Type B pancreatic cell (in vitro differentiated cells): ENCODE measurements at places on chromosomes 12 and 14. TPM values are rescaled to one million over a fixed set of nuclear protein-coding genes. Genes with fewer than 3 reads are reported as not detected.

- peaks cover 8% of the 10 kb centered on the region for H3K4me1 ChIP-seq
- H3K36me3 ChIP-seq = no peaks in the 10 kb centered on the region
- no peak overlapping the region for H3K4me3 ChIP-seq
- H3K27me3 ChIP-seq = peaks cover 3% of the 10 kb centered on the region
- peak overlapping the region; percentile 70 for H3K27ac ChIP-seq
- no peak for DNase-seq
Observed at GRCh38 chr12:107429006-107429705, 256.4 kb upstream of the PWP1 start.

DNA sequence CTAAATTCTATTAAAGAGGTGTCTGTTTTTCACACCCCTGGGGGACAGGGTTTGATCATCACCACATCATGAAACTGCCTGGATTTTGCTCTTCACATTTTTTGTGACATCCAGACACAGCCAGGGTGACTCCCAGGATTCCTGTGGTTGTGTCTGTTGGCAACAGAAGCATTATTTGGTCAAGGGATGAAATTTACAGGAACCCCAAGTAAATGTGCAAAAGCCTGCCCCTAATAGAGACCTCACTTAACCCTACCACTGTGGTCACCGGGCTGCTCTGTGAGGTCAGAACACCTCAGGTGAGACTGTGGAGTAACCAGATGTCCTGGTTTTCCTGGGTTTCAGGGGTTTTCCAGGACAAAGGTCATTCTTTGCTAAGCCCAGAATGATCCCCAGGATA lies 103.8 kb downstream of the DAD1 start:
- no peak overlapping the region for H3K4me3 ChIP-seq
- peaks cover 71% of the 10 kb centered on the region for H3K4me1 ChIP-seq
- H3K27me3 ChIP-seq = peaks cover 41% of the 10 kb centered on the region
- DNase-seq = no peak
- H3K36me3 ChIP-seq = no peaks in the 10 kb centered on the region

DNA sequence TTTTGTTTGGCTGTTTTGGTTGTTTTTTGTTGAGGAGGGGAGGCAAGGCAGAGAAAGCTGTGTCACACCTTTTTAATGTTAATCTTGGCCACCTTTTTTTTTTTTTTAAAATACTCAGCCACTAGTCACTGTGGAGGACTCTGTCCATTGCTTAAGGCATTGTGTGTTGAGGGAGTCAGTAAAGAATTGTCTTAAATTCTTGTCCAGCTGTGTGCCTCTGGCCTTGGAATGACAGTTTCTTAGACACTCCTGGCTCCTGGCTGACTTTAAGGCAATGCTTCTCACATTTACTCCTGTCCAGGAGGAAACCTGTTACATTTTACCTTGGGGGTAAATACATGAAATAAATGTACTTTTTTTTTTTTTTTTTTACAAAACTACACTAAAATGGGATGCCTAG lies 18.1 kb upstream of the SMCO2 start:
- no peaks in the 10 kb centered on the region for H3K27me3 ChIP-seq
- H3K4me1 ChIP-seq = no peaks in the 10 kb centered on the region
- H3K4me3 ChIP-seq = peak overlapping the region; percentile 61
- H3K27ac ChIP-seq = peak overlapping the region; percentile 94

GRCh38 chr12:22325218-22325617 lies 9.3 kb downstream of the ST8SIA1 start:
- no peak overlapping the region for H3K4me3 ChIP-seq

GRCh38 chr12:83954956-83955601 lies 957.5 kb downstream of the SLC6A15 start:
- no peak overlapping the region for H3K27ac ChIP-seq
- H3K27me3 ChIP-seq = no peaks in the 10 kb centered on the region
- H3K4me1 ChIP-seq = no peaks in the 10 kb centered on the region
- H3K4me3 ChIP-seq = no peak overlapping the region

CELA1 gene
- total RNA-seq = not detected in 2 replicates

- DNase-seq = peak; percentile 10
- no peak overlapping the region for H3K27ac ChIP-seq
- H3K27me3 ChIP-seq = peaks cover 13% of the 10 kb centered on the region
- H3K4me3 ChIP-seq = no peak overlapping the region
- no peaks in the 10 kb centered on the region for H3K4me1 ChIP-seq
Observed at GRCh38 chr14:95355422-95355821, 35.7 kb upstream of the CLMN start.

- H3K27me3 ChIP-seq = no peaks in the 10 kb centered on the region
- H3K4me3 ChIP-seq = no peak overlapping the region
- no peaks in the 10 kb centered on the region for H3K4me1 ChIP-seq
- DNase-seq = no peak
Observed at GRCh38 chr14:21334202-21334906, 49.5 kb downstream of the SUPT16H start.

DNA sequence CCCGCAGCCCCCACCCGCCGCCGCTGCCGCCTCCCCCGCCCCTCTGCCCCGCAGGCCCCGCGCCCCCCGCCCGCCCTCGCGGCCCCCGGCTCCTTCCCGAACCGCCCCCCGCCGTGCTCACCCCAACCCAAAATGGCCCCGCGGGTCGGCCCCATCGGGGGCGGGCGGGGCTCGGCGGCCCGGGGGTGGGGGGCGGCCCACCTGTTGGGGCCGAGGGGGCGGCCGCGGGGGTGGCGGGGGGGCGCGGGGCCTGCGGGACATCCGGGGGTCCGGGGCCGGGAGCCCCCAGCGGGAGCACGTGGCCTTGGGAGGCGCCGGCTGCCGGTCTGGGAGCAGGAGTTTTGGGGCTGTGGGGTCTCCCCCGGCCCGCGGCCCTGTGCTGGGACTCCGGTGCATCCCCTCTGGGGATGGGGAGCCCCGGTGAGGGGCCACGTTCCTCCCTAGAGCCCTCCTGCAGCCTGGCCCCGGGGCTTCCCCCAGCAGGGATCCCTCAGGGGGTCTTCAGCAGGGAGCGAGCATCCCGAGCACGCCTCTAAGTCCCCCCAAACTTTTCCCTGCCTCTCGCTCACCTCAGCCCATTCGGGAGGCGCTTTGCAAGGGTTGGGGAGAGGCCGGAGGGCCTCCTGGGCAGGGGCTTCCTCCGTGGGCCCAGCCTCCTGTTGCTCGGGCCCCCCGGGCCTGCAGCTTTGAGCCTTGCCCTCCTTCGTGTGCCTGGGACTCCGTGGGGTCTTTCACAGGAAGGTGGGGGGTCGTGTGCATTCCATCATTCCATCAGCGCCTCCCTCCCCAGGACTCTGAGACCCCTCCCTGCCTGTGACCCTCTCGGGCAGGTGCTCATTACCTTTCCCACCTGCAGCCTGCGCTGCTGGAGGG lies 710 bp downstream of the MTA1 start:
- H3K27me3 ChIP-seq = no peaks in the 10 kb centered on the region
- no peaks in the 10 kb centered on the region for H3K36me3 ChIP-seq
- no peak for DNase-seq
- peak overlapping the region; percentile 84 for H3K27ac ChIP-seq
